ENCODE measurements at places on chromosomes 2 and 18.
A peak's percentile ranks its signal among the peaks of the same experiment; 100 is the strongest.

DNA sequence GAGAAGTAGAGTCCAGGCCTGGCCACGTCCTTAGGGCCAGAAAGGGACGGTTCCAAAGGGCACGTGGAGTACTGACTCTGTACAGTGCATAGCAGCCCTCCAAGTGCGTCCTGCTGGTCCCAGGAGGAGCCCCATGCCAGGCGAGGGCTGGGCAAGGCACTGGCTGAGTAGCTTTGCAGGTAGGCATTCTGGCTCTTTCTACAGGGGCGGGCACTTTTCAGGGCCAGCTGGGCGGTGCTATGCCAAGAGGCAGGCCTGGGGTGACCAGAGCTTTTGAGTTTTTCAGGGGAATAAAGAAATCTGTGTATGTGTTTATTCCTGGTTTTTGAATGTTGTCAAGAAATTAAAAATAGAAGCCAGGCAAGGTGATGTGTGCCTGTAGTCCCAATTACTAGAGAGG, 15.4 kb upstream of the GLI2 start:
- no peak for DNase-seq

- no peak for DNase-seq
Measured at GRCh38 chr2:126898636-126899035, at the start of gene TEX51. Gene TEX51 (plus strand): TSS chr2:126898890. CDS start chr2:126898919, 29 bp downstream.

GRCh38 chr2:107543793-107544192, 282.9 kb upstream of the RGPD4 start:
- no peak for DNase-seq

DNA sequence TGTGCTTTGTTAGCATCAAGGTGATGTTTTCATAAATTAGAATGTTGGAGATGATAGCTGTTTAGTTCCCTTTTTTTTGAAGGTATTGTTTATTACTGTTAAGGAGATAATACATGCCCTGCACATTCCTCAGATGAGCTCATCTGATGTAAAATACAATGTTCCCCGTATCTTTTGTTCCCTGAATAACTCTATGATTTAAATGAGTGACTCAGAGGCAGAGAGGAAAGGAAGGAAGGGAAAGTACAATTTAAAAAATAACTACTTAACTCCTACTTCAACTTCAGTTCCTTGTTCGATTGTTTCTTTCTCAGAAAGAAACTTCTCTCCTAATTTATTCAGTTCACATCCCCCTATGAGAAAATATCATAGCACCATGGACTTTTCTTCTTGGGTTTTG, 208.7 kb downstream of the KCNE4 start:
- DNase-seq: no peak

- no peak for DNase-seq
Measured at GRCh38 chr18:63025251-63026090, 294.1 kb downstream of the BCL2 start.

GRCh38 chr2:36287363-36288275, 68.0 kb upstream of the CRIM1 start:
- DNase-seq: no peak

- DNase-seq: no peak
Measured at GRCh38 chr2:10356439-10356811, 53.7 kb downstream of the HPCAL1 start.

DNA sequence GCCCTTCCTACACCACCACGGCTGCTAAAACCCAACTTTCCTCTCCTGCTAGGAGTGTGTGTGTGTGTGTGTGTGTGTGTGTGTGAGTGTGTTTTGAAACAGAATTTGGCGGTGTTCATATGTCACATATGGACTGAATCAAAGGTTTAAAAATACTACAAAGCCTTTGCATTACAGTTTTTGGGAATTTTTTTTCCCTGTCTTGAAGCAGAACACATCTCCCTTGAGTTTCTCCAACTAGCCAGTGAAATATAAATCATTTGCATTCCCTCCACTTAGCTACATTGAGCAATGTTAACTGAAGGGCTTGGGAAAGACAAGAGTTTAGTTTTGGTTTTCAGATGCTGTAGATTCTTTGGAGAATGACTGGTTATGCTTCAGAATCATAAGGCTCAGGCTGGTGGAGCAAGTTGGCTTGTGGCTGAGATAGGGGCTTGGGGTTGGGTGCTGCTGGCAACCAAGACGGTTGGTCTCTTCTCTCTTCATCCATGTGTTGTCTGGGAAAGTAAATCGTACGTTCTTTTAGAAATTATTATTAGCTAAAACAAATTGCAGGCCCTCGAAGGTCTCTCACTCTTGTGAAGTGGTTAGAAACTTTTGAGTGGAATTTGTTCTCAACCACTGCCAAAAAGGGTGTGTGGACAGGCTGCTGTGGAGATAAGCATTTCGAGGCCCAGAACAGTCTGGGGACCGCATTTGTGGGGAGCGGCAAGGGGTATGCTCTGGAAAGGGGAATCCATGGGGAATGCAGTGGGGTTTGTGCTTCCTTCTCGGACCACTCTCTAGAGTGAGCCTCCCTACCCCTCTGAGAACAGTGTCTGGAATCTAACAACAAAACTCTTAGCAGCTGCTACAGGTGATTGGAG, 1.4 kb downstream of the NRP2 start:
- no peak for DNase-seq

GRCh38 chr2:10504370-10504993, 56.4 kb upstream of the ODC1 start:
- DNase-seq: no peak

DNA sequence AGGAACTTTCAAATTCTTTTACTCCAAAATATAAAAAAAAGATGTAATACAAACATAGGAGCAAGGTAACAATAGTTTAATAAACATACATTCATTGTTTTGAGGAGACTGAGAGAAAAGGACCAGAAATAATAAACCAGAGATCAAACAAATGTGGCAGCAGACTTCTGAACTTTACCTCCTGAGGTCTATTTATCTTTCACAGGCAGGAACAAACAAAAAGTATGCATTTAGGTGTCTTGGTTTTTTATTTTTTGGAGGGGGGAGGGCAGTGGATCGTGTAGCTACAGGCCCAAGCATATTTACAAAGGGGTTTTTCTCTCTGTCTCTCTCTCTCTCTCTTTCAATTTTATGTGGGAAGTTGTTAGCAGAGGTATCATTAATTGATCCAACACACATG, 5.6 kb downstream of the PPP4R1 start:
- DNase-seq: peak; percentile 41

- DNase-seq: no peak
Measured at GRCh38 chr18:77959248-77959647, 709.6 kb downstream of the GALR1 start.

- no peak for DNase-seq
Measured at GRCh38 chr2:47249157-47249900, 94.2 kb upstream of the STPG4 start.

GRCh38 chr2:157466764-157467163, 22.9 kb upstream of the CYTIP start:
- DNase-seq: no peak

- DNase-seq: no peak
Measured at GRCh38 chr2:58721912-58722591, 480.9 kb upstream of the FANCL start.

DNA sequence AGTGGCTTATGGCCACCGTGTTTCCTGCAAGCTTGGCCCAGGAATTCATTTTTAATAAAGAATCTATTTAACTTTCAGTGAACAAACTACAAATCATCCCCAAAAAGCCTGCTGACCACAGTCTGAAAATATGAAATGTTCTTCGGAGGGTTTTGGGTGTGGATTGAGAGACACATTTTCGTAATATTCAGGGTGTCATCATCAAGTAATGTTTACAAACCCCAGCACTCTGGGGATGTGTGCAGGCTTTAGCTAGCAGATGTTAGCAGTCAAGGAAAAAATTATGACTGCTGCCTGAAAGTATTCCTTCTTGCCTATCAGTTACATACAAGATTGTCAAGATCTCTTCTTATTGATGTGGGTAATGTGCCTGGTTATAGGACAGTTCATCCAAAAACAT, 143.9 kb upstream of the FN1 start:
- no peak for DNase-seq

- no peak for DNase-seq
Measured at GRCh38 chr2:38925982-38926381, 36.3 kb downstream of the ARHGEF33 start.

DNA sequence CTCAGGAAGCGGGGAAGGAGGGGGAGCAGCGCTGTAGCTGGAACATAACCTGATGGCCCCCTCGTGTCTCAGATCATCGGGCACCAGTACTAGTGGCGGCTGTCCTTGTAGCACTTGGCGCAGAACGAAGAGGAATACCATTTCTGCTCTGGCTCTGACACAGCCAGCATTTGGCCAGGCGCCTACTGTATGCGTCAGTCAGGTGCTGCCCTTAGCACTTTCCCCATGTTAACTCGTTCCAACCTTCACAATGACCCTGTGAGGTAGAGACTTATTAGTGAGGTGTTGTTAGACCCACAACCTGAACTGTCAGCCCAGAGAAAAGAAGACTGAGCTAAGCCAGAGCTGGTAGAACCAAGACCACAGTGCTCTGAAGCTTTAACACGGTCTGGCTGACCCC, 47.7 kb upstream of the EML6 start:
- no peak for DNase-seq

- DNase-seq: no peak
Measured at GRCh38 chr18:34562252-34562870, 147.7 kb upstream of the DTNA start.

DNA sequence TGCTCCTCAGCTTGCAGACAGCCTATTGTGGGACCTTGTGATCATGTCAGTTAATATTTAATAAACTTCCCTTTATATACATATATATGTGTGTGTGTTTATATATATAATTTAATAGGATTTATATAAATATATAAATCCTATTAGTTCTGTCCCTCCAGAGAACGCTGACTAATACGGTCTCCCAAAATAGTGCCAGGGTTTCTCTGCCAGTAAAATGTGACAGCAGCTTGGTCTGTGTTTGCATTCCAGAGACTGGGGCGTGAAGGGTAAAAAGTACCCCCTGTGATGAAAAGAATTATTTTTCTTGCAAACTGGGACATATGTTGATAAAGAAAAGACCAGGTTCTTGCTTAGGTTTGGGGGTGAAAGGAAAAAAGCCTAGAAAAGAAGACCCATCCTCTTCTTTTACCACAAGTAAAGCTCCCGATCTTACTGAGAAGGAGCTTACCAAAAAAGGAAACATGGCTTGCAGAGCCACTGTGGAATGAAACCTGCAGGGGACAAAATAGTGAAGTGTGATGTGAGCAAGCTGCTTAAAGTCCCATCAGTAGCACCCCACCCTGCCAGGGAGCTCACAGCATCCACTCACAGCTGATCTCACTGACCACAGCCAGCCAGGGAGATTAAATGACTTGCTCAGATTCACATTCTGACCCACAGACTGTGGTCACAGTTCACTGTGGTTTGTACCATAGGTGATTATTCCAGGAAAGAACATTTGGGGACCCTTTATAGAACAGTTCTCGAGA, 110.9 kb upstream of the RMP24 start:
- peak; percentile 7 for DNase-seq

GRCh38 chr18:26479681-26480079, 68.7 kb downstream of the KCTD1 start:
- no peak for DNase-seq
